Amygdala (tissue), 56 donors: ENCODE measurements at places on chromosomes 7 and 10.

DNA sequence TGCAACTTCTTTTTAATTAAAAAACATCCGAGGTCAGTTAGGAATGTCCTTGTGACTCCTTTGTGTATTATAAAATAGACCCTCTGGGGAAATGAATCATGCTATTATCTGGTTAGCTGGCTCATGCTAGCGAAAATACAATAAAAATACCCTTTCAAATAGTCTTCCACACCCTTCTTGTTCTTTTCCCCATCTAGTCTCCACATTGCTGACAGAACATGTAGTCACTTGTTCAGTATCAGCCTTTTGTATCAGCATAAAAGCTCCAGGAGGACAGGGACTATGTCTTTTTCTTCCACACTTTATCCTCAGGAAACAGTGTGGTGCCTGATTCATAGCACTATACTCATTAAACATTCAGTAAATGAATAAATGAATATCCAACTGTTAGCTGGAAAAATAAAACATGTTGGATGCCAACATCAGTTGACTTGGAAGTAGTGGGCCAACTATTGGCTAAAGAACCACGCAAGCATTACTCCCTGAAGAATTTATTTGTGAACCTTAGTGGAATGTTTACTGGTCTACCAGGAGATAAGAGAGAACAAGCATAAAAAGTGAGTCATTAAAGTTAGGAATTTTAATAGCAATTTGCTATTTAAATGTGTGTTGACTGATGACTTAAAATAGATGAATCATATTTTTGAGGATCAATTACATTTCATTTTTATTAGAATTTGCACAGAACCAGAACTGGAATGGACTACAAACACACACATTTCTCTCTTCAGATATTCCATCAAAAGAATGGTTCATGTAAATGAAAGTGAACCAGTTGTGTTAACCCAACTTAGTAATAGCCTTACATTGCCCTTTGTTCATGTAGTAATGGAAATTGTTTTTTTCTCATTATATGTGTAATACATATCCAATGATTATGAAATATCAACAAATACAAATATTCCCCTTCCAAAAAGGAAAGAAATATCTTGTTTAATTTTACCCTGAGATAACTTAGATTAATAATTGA lies 129.6 kb downstream of the DKK1 start:
- no peak for DNase-seq

DNA sequence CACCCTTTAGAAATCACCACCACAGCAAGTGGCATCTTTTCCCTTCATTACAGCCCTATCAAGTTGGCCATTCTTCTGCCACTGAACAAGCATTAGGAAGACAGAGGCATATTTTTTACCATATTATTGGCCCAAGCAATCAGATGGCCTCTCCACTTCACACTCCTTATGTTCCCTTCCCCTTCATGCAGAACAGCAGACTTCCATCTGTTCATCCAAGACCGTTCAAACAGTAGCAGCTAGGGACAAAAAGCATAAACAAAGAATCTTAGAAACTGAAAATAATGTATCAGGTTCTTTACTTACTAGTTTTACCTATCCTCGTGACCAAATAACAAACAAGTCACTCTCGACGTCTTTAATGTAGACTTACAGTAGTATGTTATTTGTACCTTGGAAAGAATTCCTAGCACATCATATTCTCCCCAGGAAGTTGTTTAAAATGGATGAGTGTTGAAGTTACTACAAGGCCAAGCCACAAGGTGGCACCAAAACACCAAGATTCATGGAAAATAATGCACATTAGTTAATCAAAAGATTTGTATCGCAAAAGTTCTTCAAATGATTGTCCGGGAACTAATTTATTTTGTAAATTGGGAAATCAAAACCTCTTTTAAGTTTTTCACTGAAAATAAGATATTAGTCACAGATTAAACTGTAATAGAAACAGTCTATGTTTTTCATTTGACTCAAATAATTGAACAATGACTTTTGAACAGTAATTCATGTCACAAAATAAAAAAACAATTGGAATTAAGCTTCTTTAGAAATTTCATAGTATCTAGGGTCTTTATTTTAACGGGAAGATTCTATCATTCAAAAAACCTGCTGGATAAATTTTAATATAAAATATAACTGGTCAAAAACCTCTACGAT lies 112.1 kb downstream of the VPS41 start:
- no peak for DNase-seq

DNA sequence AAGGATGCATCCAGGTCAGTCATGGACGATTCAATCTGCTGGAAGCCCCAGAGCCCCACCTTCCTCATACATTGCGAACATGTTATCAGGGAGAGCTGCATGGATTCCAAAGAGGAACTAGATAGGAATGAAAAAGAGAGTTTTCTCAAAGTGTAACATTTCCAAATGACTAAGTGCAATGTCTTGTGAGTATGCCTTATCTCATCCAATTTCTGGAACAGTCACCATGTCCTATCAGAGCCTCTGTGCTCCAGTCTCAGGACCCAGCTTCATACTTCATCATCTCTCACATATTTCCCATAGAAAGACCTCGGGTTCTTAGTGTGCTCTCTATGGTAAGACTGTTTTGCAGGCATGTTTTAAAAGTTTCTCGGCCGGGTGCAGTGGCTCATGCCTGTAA lies 26.8 kb downstream of the ZC3HC1 start:
- DNase-seq, result no peak

DNA sequence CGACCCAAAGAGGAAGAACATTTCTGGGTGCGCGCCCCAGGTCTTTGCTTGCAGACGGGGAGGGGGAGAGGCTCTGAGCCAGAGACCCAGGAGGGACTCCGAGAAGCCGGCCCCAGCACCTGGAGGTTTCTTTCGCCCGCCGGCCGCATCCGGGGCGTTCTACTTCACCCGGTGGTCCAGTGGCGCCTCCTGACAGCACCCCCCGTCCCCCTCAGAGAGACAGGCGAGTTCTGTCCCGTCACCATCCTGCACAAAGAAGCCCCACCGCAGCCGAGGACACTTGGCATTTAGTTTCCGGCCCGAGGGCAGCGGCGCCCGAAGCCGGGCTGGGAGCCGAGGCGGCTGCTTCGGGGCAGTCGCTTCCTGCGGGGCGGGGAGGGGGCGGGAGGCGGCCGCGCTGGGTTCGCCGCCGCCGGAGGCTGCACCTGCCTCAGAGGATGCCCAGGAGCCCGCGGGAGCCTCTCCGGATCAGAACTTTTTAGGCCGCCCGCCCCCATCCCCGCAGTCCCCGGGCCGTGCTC lies at the start of gene TMEM178B:
Gene TMEM178B, plus strand, starts transcription at position 424 of the 521 bp plus-strand sequence.
- DNase-seq, result no peak

DNA sequence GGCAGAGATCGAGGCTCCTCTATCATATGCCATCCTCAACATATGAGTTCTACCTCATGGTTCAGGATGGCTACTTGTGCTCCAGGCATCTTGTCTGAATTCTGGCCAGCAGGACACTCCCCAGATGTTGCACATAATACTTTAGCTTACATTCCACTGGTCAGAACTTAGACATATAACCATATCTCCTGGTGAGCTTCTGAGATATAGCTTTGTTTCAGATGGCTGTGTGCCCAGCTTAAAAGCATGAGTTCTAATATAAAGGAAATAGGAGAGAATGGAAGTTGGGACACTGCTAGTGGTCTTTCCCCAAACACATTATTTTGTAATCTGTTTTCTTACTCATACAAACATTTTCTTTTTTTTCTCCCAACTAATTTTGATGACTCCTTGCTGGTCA lies 50.8 kb upstream of the IFRD1 start:
- no peak for DNase-seq

- DNase-seq, result no peak
These were observed 29.5 kb downstream of the CHCHD3 start for GRCh38 chr7:133052401-133052756.

DNA sequence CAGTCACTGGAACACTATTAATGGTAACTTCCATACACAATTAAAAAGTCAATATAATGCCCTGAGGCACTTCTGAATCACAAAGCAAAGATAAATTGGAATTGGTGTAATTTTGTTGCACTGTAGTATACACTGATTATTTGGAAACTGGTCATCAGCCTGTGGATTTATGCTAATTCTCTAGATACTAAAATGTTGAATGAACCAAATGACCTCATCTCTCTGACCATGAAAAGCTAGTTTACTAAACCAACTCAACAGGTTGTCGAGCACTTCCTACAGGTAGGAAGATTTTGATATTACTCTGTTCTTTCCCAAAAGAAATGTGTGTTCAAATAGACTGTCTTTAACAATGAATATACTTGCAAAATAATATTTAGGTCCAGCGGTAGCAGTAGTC lies 5.3 kb downstream of the NRP1 start:
- no peak for DNase-seq
